ENCODE measurements at places on chromosomes 13 and 19.
A peak's percentile ranks its signal among the peaks of the same experiment; 100 is the strongest.

GRCh38 chr13:26946684-26947343 is 186.2 kb upstream of the GPR12 start:
- peak; percentile 33 for DNase-seq

GRCh38 chr13:67152085-67152484 is 78.1 kb downstream of the PCDH9 start:
- DNase-seq: no peak

DNA sequence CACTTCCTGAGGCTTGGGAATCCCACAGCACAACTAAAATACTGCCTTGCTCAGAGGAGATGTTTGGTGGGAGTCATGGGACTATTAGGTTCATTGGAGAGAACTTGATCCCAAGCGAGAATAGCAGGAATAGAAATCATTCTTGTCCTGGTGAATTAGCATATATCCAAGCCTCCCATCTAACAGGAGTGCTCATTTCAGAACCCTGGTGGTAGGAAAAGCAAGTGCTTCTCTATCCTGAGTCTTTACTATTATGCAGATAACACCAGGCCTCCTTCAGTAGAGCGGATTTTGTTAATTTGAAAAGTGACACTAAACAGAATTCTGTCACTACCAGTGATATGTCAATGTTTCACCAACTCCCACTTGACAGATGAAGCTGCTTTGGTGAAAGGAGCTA is 199.5 kb downstream of the ATP8A2 start:
- DNase-seq: no peak

GRCh38 chr13:36887758-36888521 is 32.1 kb downstream of the SMAD9 start:
- no peak for DNase-seq

GRCh38 chr13:96044238-96044637 is 9.0 kb downstream of the UGGT2 start:
- no peak for DNase-seq

- no peak for DNase-seq
Observed at GRCh38 chr13:77143431-77143830, 116.5 kb upstream of the FBXL3 start.
